Breast epithelium (tissue), 4 donors: ENCODE measurements at places on chromosomes 5 and 9.

DNA sequence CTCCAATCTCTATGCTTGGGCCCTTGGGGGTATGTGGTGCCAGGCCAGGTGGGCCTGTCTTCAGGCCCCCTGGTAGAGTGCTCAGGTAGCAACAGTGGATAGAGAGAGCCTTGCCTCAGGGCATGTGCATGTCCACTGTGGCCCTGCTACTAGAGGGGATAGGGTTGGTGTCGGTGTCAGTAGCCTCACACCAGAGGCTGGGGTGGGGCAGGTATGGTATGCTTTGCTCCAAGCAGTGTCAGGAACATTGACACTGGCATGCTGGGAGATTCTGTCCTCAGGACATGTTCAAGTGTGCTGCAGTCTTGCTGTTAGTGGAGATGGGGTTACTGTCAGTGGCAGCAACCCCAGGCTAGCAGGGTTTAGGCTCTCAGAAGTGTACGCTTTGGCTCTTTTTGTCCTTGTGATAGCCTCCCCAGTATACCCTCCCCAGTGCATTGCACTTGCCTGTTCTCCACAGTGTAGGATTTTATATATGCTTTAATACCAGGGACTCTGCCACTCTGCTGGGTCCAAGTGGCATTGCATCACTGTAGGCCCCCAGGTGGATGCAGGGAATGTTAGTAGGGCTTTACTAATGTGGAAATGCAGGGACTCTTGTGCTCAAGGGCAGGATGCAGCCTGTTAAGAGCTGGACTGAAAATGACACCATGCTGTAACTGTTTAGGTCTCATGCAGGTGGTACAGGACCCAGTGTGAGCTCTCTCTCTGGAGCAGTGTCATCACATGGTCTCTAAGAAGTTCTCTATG is 21.6 kb downstream of the RIC1 start:
- DNase-seq, result no peak
- no peak overlapping the region for H3K27ac ChIP-seq
- no peaks in the 10 kb centered on the region for H3K27me3 ChIP-seq
- H3K4me3 ChIP-seq, result no peak overlapping the region
- no peaks in the 10 kb centered on the region for H3K4me1 ChIP-seq

GRCh38 chr5:14281746-14282181 is 138.6 kb downstream of the TRIO start:
- no peak overlapping the region for H3K27ac ChIP-seq
- H3K4me3 ChIP-seq, result no peak overlapping the region

GRCh38 chr5:673161-673830 is 19.9 kb downstream of the TPPP start:
- H3K36me3 ChIP-seq, result no peaks in the 10 kb centered on the region
- peak overlapping the region; percentile 23 for H3K4me3 ChIP-seq
- peaks cover 18% of the 10 kb centered on the region for H3K4me1 ChIP-seq
- H3K27ac ChIP-seq, result no peak overlapping the region

GRCh38 chr5:139223481-139223880 is 25.3 kb upstream of the SIL1 start:
- H3K4me3 ChIP-seq, result peak overlapping the region; percentile 24
- H3K27ac ChIP-seq, result no peak overlapping the region
- no peaks in the 10 kb centered on the region for H3K4me1 ChIP-seq
- H3K36me3 ChIP-seq, result no peaks in the 10 kb centered on the region
- no peak for DNase-seq
- no peaks in the 10 kb centered on the region for H3K27me3 ChIP-seq

DNA sequence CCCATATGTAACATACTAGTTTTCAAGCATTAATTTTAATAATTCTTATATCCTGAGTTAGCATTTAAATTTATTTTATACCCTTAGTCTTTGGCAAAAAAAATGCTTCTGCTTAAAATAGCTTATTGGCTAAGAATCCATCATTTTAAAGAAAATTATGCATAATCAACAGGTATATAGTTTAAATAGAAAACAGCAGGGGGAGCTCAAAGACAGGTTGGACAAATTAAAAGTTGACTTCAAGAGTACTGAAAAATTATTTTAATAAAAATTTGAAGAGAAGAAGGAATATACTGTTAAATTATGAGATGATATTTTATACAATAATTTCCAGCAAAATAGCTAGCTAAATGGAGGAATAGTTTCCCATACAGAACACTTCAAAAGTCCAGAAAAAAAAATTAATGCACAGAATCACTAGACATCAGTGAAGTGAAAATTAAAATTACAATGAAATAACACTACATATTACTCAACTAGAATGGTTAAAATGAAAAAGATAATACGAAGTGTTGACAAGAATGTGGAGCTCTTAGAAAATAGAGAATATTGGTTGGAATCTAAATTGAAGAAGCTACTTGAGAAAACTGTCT is 387.1 kb downstream of the PDE4D start:
- no peak for DNase-seq
- H3K4me1 ChIP-seq, result no peaks in the 10 kb centered on the region
- H3K4me3 ChIP-seq, result no peak overlapping the region
- H3K36me3 ChIP-seq, result no peaks in the 10 kb centered on the region

- no peaks in the 10 kb centered on the region for H3K36me3 ChIP-seq
- H3K4me1 ChIP-seq, result no peaks in the 10 kb centered on the region
- DNase-seq, result no peak
- H3K4me3 ChIP-seq, result no peak overlapping the region
- no peaks in the 10 kb centered on the region for H3K27me3 ChIP-seq
- no peak overlapping the region for H3K27ac ChIP-seq
Measured at GRCh38 chr9:36328798-36329411, 70.7 kb upstream of the GNE start.

DNA sequence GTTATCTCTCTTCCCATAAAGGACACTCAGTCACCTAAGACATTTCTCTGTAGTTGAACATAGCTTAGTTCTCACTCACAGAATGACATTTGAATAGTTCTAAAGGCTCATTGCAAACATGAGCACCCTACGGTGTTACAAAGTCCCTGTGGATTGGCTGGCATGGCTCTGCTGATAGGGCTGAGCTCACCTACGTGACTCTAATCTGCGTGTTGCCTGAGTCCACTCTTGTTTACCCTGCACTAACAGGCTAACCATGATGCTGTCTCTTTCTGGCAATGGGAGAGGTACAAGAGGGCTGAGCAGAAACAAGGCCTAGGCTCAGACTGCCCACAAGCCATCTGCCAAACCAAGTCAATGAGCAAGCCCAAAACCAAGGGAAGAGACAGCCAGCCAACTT is 103.6 kb downstream of the PALM2AKAP2 start:
- no peak overlapping the region for H3K27ac ChIP-seq
- no peak overlapping the region for H3K4me3 ChIP-seq
- DNase-seq, result no peak
- H3K27me3 ChIP-seq, result no peaks in the 10 kb centered on the region
- no peaks in the 10 kb centered on the region for H3K36me3 ChIP-seq
- H3K4me1 ChIP-seq, result no peaks in the 10 kb centered on the region

- H3K4me1 ChIP-seq, result no peaks in the 10 kb centered on the region
- H3K27me3 ChIP-seq, result no peaks in the 10 kb centered on the region
- no peaks in the 10 kb centered on the region for H3K36me3 ChIP-seq
- no peak for DNase-seq
- no peak overlapping the region for H3K27ac ChIP-seq
- H3K4me3 ChIP-seq, result no peak overlapping the region
Measured at GRCh38 chr5:73482383-73483136, 15.7 kb upstream of the BTF3 start.

DNA sequence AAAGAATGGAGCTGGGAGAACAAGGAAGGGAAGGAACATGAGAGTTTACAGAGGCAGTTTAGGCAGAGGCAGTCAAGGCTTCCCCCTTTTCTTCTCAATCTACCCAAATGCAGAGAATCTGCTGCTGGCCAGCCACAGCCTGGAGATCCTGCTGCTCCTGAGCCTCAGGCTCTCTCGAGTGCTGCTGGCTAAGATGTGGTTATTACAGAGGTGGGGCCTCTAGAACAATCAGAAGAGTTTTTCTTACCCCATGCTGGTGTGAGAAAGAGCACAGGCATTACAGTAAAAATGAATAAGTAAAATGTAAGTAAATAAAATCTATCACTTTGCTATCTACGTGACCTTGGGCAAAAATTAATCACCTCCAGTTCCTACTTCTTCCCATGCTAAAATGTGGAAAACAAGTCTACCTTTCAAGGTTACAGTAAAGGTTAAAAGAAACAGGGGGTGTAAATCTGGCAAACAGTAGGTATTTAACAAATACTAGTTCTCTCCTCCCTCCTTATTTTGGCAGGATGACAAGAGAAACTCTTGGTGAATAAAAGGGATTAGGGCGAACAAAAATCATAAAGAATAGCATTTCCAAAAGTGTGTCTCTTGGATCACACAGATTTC is 31.1 kb downstream of the FBXW11 start:
- H3K36me3 ChIP-seq, result no peaks in the 10 kb centered on the region
- H3K4me3 ChIP-seq, result no peak overlapping the region
- no peak for DNase-seq
- no peak overlapping the region for H3K27ac ChIP-seq
- no peaks in the 10 kb centered on the region for H3K27me3 ChIP-seq
- H3K4me1 ChIP-seq, result no peaks in the 10 kb centered on the region

GRCh38 chr9:102209176-102209575 is 470.7 kb upstream of the GRIN3A start:
- no peaks in the 10 kb centered on the region for H3K4me1 ChIP-seq
- H3K27ac ChIP-seq, result no peak overlapping the region
- H3K36me3 ChIP-seq, result no peaks in the 10 kb centered on the region
- no peaks in the 10 kb centered on the region for H3K27me3 ChIP-seq

DNA sequence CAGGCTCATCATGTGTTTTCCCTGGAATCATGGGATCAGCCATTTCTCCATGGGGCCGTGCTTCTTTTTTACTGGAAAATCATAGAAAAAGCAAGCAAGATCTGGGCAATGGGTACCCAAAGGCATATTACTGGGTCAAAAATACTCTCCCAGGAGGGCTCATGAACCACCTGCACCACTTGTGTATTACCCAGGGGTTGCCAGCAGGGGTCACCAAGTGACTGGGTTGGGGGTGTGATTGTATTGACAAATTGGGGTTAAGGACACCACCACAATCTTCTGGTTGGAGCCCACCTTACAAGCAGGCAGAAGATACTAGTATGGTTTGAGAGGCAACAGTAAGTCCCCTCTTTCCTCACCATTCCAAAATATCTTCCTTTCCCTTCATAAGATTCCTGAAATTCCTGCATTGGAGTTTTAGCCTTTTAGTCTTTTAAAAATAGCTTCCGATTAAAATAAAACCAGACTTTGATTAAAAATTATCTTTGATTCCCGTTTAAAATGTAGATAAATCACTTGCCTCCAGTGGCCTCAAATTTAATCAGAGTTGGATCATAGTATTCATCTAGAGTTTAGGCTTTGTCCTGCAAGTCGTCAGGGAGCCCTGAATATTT is 603.3 kb downstream of the KIF4B start:
- H3K27me3 ChIP-seq, result no peaks in the 10 kb centered on the region
- H3K4me3 ChIP-seq, result no peak overlapping the region
- H3K36me3 ChIP-seq, result no peaks in the 10 kb centered on the region
- no peak overlapping the region for H3K27ac ChIP-seq
- no peaks in the 10 kb centered on the region for H3K4me1 ChIP-seq
- no peak for DNase-seq

DNA sequence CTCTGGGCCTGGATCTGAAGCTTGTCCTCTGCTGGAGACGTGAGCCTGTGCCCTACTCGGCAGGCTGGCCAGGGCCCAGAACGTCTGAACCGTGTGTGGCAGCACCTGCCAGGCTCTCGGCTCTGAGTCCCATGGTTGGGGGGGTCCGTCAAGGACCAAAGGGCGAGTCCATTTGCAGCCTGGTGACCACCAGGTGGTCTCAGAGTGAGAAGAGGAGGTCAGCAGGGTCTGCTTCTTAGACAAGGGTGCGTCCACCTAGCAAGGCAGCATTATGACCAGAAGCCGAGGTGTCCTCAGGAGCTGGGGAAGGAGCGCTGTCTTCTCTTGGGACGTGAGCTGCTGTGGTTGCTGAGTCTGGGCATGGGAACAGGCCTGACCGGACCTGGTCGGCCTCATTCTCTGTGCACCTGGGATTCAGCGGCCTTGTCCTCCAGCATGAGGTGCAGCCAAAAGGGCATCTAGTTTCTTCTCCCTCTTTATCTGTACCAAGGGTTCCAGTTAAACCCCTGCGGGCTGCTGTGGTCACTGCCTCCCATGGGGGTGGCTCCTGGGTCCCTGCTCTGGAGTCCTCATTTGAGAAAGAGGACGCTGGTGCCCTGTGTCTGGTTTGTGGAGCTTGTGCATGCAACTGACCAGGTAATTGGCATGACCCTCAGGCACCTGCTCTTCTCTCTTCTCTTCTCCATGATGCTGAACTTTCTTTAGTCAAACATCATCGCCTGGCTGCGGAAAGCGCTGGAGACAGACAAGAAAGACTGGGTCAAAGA is 14.4 kb downstream of the EXOC3 start:
- no peaks in the 10 kb centered on the region for H3K4me1 ChIP-seq
- DNase-seq, result no peak
- H3K36me3 ChIP-seq, result no peaks in the 10 kb centered on the region
- no peak overlapping the region for H3K4me3 ChIP-seq
- no peak overlapping the region for H3K27ac ChIP-seq
- H3K27me3 ChIP-seq, result no peaks in the 10 kb centered on the region

DNA sequence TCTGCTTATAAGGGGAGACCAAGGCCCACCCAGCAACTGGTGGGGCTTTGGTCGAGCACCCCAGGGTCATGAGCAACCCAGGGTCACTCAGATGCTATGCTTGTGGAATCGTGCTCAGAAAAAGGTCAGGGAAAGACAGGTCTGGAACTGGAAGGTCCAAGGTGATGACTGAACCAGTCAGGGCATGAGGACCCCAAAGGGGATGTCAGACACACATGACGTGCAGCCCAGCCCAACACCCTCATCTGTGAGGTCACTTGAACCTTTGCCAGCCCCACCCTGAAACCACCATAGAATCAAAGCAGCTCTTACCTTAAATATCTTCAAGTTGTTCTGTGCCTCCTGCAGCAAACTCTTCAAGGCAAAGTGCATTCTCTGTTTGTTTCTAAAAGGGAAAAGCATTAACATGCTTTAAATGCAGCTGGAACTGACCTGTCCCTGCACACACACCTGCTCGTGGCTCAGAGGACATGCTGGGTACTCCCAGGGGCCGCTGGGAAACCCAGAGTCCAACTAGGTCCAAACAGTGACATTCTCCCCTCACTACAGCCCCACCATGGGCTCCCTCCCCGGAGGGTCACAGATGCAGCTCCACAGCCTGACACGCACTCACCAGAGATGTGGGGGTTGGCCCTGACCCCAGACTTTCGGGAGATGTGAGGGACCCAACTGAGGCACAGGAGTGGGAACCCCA is 29.4 kb downstream of the IPPK start:
- no peak for DNase-seq
- peaks cover 1% of the 10 kb centered on the region for H3K36me3 ChIP-seq
- no peaks in the 10 kb centered on the region for H3K4me1 ChIP-seq

GRCh38 chr5:65172486-65173129 is 309.1 kb downstream of the ADAMTS6 start:
- no peak overlapping the region for H3K4me3 ChIP-seq
- no peaks in the 10 kb centered on the region for H3K36me3 ChIP-seq
- no peak overlapping the region for H3K27ac ChIP-seq
- no peak for DNase-seq
